BJ (cell line): ENCODE measurements at places on chromosomes 2 and 18. TPM values are rescaled to one million over a fixed set of nuclear protein-coding genes. Genes with fewer than 3 reads are reported as not detected.

Gene CHRNG
- polyA plus RNA-seq = not detected in 2 replicates

Gene RIT2
- polyA plus RNA-seq = not detected in 2 replicates

DNA sequence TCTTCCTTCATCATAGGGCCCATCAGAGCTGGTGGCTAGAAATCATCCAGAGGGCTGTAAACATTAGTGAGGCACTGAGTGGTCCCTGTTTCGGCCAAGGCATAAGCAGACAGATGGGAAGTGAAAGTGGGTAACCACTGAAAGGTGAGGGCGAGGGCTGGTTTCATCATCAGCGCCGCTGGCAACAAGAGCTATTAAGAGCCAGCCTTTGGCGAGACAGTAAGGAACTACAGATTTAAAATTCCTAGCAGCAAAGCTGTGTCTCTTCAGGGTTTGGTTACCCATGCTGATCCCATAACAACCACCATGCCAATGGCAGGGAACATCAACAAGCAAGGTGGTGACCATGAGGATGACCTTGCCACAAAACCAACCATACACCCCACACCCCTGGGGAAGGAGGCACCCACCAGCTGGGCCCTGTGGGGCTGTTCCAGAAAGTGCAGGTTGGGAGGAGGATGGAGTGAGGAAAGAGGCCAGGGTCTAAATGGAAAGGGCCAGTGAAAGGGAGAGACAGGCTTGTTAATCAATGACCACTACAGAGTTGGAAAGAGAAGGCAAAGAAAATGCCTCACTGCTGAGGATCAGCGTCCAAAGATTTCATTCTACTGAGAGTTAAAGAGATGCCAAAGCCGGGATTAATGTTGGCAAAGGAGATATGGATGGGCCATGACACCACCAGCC, 9.0 kb upstream of the SLC20A1 start:
- DNase-seq = no peak

Gene MC2R
- polyA plus RNA-seq = not detected in 2 replicates

Gene IHH
- 0.05 TPM in 2 replicates for polyA plus RNA-seq

DNA sequence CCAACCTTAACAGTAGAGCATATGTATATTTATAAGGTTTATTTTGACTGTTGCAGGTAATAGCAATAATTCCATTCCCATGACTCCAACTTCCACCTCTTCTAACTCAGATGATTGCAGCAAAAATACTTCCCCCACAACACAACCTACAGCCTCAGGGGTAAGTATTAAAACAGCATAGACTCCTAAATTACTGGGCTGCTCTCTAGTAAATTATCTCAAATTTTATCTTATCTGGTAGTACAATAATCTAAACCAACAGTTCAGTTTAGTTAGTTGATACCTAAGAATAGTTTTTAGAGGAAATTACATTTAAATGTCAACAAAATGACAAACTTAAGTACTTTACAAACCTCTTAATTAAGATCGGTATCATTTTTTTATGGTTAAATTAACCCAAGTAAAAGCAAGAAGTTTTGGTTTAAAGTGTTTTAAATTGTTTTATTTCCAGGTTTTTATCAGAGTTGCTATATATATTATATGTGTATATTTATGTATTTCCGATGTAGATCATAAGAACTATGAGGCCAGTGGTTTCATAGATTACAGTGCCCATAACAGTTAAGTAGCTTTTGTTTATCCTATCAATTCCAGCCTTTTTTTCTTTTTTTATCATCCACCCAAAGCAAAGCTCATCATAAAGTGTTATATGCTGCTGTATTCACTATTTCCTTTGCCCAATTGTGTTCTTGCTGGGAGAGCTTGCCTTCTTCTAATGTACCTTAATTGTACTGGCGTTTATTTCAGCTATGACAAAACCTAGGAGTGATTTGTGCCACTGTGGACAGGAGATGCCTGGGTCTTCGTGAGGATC, 13.7 kb downstream of the GATA6 start:
- DNase-seq = no peak

- no peak for DNase-seq
Measured at GRCh38 chr2:16257322-16258028, 317.1 kb downstream of the MYCN start.

GRCh38 chr2:137929519-137929916, 34.8 kb upstream of the HNMT start:
- no peak for DNase-seq

- no peak for DNase-seq
Measured at GRCh38 chr2:97961534-97961933, 34.2 kb downstream of the TMEM131 start.

Gene SH2D6
- 0.18 and 0.39 TPM in 2 replicates for polyA plus RNA-seq

DNA sequence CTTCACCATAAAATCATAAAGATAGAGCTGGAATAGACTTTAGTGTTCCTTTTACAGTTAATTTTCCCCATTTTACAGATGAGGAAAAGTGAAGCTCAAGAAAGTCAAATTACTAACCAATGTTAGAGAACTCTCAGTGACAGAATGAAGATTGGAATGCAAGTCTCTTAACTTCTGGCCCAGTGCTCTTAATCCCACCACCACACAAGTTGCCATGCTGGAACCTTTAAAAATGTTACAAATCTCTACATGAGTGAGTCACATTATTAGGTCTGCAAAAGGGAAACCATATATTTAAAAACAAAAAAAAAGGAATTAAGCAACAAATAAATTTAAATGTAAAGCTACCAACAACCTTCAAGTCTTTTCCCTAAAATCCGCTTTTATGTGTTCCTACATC, 3.5 kb downstream of the NCKAP1 start:
- no peak for DNase-seq

GRCh38 chr2:164722616-164723338, 101.5 kb upstream of the GRB14 start:
- no peak for DNase-seq

DNA sequence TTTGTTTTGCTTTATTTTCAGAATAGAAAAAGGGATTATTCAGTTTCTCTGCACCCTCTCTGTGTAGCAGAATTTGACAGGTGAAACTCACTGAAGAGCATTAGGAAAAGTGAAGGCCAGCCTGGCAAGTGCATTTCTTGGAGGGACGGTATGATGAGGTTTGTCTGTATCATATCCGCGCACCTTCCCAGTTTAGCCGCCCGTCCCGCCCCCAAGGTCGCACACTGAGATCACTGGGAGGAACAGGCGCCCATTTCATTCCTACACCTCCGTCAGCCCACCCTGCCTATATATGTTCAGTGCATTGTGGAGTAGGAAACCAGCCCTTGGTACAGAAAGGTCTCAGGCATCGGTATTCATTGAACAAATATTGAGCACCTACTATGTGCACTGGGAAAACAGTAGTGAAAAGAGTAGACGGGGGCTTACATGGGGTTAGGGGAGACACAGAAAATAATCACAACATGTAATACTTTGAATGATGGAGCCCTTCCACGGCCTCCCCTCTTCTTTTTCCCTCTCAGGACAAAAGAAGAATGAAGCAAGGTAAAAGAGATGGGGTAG, 678 bp upstream of the FECH start:
- no peak for DNase-seq

- DNase-seq = no peak
Measured at GRCh38 chr2:133753665-133754064, 185.4 kb upstream of the NCKAP5 start.

- DNase-seq = no peak
Measured at GRCh38 chr2:166158546-166158945, 30.7 kb upstream of the SCN1A start.

Gene PLEKHA3
- polyA plus RNA-seq = 10.0 and 22.8 TPM in 2 replicates

DNA sequence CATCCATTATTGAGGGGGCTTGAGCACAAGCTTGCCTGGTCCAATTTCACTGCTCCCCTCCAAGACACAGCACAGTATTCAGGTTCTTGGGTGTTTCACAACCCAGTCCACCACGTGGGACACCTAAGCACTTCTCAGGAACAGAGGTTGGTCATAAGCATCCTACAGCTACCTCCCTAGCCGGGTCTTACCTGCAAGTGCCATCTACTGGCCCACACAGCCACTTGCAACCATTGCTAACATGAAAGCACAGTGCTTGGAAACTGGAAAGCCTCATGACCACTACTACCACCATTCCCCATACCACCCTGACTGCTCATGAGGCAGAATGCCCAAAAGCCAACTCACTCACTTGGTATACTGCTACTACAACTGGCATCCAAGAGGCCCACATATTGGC, 105.7 kb upstream of the RPRM start:
- DNase-seq = no peak

- peak; percentile 24 for DNase-seq
Measured at GRCh38 chr2:172397148-172397834, 30.1 kb upstream of the ITGA6 start.

DNA sequence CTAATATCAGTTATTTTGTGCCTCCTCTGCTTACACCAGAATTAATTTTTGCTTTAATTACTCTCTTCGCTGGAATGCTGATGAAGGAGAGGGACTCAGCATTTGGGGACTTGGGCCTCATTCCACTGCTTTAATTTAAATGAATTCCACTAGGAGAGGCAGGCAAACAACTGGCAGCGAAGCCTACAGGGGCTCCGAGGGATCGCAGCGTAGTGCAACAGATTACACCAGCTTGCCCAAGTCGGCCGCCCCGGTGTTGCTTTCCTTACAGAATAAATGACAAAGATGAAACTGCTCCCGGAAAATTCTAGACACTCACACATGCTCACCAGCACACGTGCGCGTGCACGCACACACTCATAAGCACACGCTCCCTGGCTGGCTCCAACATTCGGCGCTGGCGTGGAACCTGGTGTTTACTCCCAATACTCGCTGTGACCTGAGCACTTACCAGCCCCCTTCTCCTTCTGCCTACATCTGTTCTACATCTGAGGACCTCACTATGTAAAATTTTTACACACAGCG, 175.4 kb downstream of the ZNF521 start:
- DNase-seq = no peak

GRCh38 chr18:1092228-1092627, 187.6 kb downstream of the ADCYAP1 start:
- no peak for DNase-seq

GRCh38 chr2:138949517-138949916, 169.3 kb upstream of the NXPH2 start:
- no peak for DNase-seq

DNA sequence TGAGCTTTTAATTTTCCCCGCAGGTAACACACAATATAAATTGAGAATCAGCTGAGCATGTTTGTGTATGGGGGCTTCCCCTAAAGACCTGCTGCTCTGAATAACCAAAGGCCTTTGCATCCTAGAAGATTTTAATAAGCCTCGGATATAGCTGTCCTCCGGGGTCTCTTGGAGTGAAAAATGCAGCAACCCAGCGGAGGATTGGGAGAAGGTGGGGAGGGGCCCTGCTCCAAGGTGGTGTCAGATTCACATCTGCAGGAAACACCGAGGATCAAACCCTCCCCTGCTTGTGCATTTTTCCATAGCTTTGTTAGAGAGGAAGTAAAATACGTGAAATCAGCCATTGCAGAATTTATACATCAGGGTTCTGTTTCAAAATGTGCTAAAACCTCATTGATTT, 63.0 kb upstream of the OTOF start:
- no peak for DNase-seq

DNA sequence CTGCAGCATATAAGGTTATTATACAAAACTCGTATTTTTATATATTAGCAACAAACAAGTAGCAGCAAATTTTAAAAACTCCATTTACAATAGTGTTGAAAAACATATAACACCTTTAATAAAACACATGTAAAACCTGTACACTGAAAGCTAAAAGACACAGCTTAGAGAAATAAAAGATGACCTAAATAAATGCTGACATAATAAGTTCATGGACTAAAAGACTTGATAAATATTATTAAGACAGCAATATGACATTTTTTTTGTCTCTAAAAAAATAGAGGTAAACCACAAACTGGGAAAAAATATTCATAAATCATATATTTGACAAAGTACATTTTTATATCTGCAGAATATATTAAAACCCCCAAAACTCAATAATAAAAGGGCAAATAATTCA, 201.4 kb downstream of the SRBD1 start:
- no peak for DNase-seq

DNA sequence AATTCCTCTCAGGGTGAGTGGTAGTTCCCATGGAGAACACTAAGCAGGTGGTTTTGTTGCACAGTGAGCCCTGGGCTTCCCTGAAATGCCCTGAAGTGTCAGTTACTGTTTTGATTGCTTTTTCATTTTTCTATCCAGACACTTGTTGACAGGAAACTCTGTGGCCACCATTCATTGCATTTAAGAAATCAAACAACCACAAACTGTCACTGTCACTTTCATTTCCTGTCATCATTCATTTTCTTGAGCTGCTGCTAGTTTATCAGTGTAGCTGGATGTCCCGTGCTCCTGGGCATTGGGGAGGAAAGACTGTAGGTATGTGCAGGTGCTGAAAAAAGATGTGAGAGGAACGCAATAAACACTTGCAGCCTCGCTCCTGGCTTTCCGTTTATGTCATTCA, 891.6 kb upstream of the ZEB2 start:
- no peak for DNase-seq

DNA sequence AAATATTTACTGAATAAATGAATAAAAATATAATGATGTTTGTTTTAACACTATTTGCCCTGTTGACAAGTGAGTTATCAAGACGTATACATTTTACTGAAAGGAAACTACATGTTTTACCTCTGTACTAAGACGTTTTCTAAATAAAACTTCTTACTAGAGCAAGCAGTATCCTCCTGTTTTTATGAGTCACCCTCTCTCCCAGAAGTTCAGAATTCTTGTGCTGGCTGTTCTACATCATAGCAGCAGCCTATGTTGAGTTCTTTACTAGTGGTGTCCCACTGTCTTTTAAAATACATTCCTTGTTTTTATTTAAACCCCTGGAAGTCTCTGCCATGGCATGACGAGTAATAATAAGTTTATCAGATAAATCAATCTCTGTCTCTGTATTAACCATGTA, 297.4 kb downstream of the CALCRL start:
- DNase-seq = no peak

DNA sequence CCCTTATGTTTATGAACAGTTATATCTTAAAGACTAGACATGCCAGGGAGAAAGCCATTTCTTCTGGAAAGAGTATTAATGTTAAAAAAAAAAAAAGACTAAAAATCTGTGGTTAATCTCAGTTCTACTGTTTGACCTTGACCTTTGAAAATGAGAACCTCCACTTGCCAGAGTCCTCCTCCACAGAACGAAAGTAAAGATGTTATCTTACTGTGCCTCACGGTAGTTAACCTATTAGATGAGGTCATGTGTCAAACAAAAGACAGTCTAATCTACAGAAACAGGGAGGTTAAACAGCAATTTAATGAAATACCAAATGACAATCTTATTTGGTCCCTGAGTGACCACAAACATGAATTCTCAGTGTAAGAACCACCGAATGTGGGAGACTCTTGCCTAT, 51.2 kb downstream of the SLC14A2 start:
- no peak for DNase-seq

Gene EIF4E2
- polyA plus RNA-seq = 23.1 and 36.4 TPM in 2 replicates

DNA sequence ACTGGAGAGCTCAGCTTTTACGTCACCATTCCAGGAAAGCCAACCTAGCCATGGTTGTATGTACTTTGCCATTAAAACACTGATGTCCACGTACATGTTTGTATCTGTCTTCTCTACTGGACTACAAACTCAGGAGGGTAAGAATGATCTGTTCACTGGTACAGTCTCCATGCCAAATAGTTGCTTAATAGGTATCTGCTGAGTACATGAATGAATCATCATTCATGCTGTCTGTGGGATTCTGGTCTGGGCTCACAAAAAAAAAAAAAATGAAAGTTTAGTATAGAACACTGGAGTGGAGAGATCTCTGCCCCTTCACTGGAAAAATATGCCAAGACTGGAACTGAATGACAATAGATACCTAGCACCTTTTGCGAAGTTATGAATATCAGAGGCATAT, 102.6 kb upstream of the ITGA4 start:
- DNase-seq = peak; percentile 51

Gene CRACDL
- polyA plus RNA-seq = not detected in 2 replicates

Gene NDUFS1
- 79.9 and 101 TPM in 2 replicates for polyA plus RNA-seq
